ENCODE measurements at places on chromosomes 5 and 9.
A peak's percentile ranks its signal among the peaks of the same experiment; 100 is the strongest.

DNA sequence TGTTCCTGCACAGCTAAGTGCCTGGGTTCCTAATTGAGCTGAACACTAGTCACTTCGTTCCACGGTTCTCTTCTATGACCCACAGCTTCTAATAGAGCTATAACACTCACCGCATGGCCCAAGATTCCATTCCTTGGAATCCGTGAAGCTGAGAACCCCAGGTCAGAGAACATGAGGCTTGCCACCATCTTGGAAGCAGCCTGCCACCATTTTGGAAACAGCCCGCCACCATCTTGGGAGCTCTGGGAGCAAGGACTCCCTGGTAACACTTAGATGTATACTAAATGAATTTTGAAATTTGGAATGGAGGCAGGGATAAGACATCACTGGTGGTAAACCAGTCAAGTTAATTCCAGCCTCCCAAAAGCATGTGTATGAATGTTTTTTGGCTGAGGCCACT, 60.4 kb downstream of the KIAA0825 start:
- no peak for DNase-seq

DNA sequence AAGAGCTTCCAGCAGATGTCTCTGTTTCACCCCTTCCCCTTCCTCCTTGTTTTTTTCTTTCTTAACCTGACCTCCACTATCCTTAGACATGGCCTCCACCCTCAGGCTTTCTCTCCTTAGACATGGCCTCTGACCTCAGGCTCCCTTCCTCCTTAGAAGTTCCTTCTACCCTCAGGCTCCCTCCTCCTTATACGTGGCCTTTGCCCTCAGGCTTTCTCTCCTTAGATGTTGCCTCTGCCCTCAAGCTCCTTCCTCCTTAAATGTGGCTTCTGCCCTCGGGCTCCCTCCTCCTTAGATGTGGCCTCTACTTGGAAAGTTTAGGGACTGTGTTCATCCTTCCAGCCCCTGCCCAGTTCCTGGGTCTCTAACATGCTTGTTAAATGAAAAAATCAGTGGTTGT, 180.4 kb upstream of the S1PR3 start:
- no peak for DNase-seq

DNA sequence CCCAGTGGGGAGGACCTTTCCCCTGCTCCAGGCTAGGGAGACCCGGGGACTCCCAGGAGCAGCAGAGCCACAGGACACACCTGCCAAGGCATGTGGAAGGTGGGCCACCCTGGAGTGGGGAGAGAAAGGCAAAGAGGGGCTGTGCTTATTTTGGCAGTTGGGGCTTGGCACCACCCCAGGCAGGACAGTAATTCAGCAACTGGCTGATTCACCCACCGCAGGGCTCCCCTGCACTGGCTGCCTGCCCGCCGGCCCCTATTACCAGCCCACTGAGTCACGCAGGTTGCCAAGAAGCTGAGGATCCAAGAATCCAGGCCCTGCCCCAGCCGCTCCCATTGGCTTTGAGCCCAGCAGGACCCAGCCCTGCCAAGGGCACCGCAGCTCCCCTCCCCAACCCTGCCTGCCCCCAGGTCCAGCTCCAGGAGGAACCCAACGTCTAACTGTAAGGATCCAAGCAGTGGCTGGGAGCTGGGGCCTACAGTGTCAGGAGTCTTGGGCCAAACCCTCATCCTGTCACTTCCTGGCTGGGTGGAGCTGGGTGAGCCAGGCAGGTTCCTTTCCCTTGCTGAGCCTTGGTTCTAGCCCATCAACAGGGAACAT, 14.2 kb upstream of the RALGDS start:
- peak; percentile 63 for DNase-seq

DNA sequence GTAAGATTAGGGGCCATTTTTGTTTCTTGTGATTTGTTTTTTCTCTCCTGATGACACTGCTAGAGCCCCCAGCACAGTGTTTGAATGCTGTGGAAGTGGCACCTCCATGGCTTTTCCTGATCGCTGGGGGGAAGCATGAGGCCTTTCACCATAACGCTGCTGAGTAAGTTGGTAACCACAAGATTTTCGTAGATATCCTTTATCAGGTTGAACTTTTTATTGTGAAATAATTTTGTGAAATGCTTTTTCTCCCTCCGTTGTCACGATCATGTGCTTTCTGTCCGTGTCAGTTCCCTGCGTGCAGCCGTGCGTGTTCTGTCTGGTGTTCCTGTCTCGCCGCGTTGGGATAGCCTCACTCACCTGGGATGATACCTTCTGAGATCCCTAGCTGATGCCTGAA, 59.4 kb downstream of the EHMT1 start:
- no peak for DNase-seq

DNA sequence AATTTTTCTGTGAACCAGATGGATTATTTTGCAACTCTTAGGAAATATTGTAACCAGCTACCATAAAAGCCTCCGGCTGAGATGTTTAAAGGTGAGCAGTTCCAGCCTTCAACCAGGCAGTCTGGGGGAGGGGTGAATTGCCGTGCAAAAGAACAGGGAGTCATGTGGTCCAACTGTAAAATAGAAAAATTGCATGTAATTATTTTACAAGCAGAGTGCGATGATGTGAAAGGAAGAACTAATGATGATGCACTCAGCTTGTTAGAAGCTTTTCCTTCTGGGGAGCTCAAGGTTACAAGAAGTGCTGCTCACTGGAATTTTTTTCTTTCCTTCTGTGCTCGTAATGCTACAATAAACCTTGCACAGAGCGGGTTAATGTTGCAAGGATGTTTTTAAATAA, 188.7 kb upstream of the ITGA1 start:
- DNase-seq = no peak

GRCh38 chr9:120637919-120638318, 58.0 kb upstream of the CDK5RAP2 start:
- DNase-seq = no peak

DNA sequence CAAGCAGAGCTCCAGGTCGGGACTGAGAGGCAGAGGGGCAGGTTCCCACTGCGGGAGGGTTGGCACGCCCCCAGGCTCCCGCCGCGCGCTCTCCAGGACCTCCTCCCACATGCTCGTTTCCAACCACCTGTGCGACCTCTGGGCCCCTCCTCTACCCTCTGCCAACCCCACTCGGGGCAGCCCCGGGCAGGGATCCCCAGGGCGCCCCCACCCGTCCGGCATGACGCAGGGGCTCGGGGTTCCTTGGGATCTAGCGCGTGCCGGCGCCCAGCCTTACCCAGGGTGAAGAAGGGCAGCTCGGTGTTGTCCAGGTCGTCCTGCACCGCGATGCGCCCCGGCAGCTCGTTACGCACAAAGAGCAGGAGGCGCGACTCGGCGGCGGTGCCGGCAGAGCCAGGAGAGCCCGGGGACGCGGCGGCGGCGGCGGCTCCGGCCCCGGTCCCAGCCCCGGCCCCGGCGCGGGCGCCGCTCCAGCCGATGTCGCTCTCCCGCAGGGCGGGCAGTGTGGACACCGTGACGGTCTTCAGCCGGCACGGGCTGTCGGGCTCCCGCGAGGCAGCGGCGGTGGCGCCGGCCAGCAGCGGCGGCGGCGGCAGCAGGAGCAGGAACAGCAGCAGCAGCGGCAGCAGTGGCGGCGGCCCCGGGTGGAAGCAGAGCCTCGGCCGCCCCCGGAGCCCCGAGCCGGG, 494 bp downstream of the ASTN2 start:
- DNase-seq = peak; percentile 58

DNA sequence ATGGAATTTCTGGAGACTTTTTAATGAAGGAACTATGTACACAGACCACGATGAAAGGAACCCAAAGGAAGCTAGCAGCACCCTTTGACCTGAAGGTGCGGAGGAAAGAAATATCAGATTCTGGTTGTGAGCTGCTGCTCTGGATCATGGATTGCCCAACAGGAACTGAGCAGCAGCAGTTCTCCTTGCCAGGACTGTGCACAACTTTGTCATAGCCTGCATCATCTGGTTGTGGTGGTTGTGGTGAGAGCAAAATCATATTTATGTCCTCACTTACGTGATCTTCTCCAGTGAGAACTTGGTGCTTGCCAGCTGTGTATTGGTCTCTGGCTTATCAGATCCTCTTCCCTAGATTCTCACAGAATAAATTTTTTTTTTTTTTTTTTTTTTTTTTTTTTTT, 70.7 kb upstream of the LPAR1 start:
- no peak for DNase-seq

DNA sequence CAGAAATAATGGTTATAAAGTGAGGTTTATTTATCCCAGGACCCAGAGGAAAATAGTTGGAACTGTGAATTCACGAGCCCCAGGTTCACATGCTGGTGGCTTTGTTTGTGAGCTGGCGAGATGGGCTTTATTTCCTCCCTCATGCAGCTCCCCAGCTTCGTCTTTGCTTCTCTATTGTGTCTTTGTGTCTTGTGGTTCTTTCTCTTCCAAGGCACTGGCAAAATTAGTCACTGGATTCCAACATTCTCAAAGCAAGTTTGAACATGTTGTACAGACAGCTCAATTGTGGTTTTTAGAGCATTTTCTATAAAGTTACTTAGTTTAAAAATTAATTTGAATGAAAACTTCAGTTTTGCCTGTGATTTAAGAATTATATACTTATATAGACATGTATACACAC, 7.2 kb downstream of the NDUFS6 start:
- DNase-seq = no peak

DNA sequence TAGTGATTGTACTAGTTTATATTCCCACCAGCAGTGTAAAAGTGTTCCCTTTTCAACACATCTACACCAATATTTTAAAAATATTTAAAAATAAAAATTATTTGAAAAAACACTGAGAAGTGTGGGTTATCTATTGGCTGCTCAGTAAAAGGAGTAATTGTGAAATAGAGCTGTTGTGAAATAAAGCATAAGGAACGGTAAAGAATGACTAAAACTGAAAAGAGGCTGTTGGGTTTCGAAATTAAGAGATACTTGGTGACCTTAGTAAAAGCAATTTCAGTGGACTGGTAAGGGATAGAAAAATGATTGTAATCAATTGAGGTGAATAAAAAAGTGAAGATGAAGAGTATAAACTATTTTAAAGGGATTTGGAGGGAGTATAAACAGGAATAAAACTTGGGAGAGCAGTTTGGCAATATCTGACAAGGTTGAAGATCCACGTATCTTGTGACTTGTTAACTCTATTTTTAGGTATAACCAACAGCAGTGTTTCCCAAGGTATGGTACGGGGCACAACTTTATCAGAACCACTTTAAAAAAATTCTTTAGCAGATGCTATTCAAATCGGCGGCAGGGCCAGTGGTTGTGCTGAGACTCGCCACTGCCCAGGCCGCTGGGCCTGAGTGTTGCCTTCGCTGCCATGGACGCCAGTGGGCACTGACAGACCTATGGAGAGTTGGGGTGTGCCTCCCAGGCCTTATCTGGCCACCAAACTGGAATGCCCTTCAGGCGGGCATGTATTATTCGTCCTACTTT, 63.3 kb downstream of the TMEM38B start:
- no peak for DNase-seq

DNA sequence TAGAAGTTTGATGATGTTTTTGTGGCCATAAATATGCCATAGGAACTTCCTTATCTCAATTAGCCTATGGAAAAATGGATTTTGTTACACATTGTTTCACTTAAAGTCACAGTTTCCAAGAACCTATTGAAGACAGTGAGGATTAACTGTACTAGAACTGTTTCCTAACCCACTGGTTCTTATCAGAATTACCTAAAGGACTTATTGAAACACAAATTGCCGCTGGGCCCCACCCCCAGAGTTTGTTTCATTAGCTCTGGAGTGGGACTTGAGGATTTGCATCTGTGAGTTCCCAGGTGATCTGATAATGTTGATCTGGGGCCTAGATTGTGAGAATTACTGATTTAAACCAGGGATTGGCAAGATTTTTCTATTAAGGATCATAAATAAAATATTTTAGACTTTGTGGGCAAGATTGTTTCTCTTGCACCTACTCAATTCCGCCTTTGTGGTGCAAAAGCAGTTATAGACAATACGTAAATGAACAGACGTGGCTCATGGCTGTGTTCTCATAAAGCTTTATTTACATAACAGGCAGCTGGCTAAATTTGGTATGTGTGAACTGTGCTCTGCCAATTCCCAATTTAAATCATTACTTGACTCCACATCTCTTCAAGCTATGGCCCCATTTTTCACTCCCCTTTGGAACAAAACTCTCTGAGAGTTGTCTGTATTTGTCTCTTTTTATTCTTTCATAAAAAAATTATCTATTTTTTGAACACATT, 9.3 kb downstream of the JAK2 start:
- DNase-seq = no peak

- DNase-seq = no peak
Observed at GRCh38 chr9:132049900-132050299, 29.8 kb downstream of the MED27 start.

GRCh38 chr5:141001446-141001843, 35.2 kb downstream of the PCDHAC2 start:
- no peak for DNase-seq

DNA sequence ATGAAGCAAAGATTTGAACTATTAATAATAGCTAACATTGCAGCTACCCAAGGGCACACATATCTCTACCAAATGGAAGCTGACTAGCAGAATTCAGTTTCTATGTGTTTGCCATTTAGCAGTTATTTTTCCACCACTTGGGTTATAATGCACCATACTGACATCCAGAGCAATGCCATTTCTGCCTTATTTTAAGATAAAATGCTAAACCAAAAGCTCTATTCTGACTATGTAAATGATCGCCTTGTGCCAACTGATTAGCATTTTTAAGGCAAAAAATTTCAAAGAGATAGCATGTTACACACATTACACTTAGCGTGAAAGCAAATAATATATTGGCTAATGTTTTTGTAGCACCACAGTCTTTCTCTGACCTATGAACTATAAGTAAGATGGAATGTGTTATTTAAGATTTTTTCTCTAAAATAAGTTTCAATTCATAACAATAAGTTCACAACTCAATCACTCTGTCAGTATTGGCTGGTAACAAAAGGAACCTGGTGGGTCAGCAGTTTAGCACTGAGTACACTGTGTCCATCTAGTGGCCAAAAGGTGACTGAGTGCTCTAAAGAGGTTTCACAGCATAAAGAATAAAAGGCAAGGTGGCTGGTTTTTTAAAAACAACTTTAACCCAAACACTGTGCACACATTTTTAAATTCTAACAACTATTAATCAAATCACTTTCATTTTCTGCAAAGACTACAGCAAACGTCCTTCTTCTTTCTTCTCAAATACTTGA, 443.5 kb downstream of the PDE4D start:
- DNase-seq = no peak

- no peak for DNase-seq
Observed at GRCh38 chr5:135085133-135085935, 51.3 kb upstream of the PITX1 start.

- no peak for DNase-seq
Observed at GRCh38 chr9:92911511-92912475, 34.0 kb upstream of the ZNF484 start.

- DNase-seq = no peak
Observed at GRCh38 chr5:82313016-82313415, 34.9 kb upstream of the RPS23 start.

DNA sequence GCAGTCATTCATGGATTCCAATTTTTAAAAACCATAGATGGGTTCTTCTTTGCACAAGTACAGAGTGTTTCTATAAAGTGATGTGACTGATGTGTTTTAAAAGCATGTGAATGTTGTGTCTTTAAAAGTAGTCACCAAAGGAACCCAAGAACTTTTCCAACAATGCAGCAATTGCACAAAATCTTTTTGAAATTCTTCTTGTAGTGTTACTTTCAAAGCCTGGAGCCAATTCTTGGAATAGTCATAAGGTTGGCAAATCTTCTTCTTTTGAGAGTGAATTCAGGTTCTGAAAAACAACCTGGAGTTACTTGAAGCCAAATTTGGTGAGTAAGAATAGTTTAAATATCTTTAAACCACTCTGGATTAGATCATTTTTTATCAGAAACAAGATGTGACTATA, 10.5 kb downstream of the GRAMD2B start:
- no peak for DNase-seq

GRCh38 chr5:96476654-96477053, 43.6 kb upstream of the PCSK1 start:
- DNase-seq = no peak
